ENCODE measurements at places on chromosomes 1 and 21.

- no peak for DNase-seq
Measured at GRCh38 chr1:214006845-214007244, 19.1 kb downstream of the PROX1 start.

GRCh38 chr1:90201467-90202358 lies 206.8 kb downstream of the ZNF326 start:
- DNase-seq = no peak

GRCh38 chr1:12475530-12475934 lies 142.5 kb downstream of the DHRS3 start:
- no peak for DNase-seq

DNA sequence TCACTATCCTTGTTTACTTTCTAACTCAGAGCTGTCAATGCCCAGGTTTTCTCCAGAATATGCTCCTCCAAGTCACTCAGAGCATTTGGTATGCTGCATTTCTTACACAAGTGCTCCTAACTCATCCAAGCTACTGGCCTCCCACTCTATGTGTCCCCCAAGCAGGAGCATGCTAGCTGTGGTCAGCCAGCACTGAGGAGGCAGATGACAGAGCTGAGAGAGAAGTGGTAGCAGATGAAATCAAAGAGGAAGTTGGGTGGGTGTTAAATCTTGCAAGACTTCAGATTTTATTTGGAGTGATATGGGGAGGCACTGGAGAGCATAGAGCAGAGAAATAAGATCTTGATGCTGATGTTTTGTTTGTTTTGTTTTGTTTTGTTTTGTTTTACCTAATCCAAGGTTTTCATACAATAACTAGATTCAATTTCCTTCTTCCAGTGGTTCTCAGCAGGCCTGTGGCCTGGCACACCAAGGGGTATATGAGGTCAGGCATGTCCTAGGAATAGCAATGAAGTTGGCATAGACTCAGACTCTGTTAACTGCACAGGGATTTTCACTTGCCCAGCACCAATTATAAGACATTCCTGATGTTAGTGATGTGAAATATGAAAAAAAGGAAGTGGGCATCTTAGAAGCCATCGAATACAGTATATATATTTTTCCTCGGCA lies 3.1 kb upstream of the PGBD5 start:
- DNase-seq = no peak

DNA sequence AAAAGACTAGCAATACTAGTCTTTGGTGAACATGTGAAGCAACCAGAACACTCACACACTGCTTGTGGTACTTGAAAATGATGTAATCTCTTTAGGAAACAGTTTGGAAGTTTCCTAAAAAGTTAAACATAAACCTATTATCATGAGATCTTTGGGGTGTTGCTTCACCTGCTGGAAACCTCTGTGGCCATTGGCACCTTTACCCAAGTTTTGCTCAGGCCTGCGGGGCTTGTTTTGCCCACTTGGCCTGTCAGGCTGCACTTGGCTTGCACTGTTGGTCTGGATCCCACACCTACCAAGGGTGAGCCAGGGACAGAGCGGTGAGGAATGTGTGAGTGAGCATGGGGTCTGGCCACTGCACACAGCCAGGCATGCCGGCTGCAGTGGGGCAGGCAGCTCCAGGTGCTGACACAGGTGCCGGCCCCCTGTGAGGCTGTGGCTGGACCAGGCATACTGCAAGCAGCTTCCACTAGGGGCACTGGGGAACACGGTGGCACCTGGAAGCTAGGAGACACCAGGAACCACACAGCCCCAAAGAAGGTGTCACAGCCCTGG lies 14.4 kb upstream of the FNBP1L start:
- no peak for DNase-seq

DNA sequence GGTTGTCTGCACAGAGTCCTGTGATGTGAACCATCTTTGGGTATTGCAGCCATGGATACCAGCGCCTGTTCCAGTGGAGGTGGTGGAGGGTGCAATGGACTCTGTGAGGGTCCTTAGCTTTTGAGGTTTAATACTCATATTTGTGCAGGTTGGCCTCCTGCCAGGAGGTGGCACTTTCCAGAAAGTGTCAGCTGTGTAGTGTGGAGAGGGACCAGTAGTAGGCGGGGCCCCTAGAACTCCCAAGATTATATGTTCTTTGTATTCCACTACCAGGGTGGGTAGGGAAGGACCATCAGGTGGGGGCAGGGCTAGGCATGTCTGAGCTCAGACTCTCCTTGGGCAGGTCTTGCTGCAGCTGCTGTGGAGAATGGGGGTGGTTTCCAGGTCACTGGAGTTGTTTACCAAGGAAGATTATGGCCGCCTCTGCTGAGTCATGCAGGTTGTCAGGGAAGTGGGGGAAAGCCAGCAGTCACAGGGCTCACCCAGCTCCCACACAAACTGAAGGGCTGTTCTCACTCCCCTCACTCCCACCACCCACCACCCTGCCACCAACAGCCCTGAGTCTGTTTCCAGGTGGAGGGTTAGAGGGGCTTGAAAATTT lies 31.2 kb upstream of the ZNF678 start:
- no peak for DNase-seq

- DNase-seq = no peak
Measured at GRCh38 chr1:177122461-177123251, 41.9 kb downstream of the ASTN1 start.

GRCh38 chr1:242586360-242586680 lies 61.8 kb upstream of the PLD5 start:
- DNase-seq = no peak

GRCh38 chr21:42991992-42992740 lies 17.8 kb downstream of the PKNOX1 start:
- DNase-seq = no peak

DNA sequence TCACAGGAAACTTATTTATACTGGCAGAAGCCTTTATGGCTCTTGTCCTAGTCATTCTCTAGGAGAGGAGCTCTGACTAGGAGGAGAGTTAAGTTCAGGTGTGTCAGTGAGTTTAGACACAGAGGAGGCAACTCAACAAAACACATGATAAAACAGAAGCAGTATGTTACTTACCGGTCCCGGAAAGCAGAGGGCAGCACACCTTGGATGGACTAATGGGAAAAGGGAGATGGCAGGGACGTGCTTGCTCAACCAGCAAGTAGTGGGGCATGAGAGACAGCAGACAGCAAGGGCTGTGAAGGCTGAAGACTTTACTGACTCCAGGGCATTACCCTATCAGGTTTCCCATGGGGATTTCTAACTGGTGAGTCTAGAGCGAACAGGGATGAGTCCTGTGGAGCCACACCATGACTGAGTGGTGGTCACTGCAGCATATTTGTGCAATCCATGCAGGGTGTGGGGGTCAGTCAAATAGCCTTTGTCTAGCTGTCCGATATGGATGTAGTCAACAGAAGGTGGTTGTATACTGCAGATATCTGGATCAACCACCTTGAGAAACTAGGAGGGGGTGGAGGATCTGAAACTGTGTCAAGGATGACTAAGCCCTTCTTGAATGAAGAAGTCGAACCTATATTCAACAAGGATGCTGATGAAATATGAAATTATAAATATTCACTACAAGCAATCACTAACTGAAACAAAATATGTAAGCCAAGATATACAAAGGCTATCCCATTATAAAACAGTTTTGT lies 596.3 kb upstream of the CHRM3 start:
- DNase-seq = no peak

GRCh38 chr21:34826836-34827235 lies 158.0 kb downstream of the CLIC6 start:
- no peak for DNase-seq

- no peak for DNase-seq
Measured at GRCh38 chr1:2628191-2628932, 4.5 kb downstream of the MMEL1 start.

DNA sequence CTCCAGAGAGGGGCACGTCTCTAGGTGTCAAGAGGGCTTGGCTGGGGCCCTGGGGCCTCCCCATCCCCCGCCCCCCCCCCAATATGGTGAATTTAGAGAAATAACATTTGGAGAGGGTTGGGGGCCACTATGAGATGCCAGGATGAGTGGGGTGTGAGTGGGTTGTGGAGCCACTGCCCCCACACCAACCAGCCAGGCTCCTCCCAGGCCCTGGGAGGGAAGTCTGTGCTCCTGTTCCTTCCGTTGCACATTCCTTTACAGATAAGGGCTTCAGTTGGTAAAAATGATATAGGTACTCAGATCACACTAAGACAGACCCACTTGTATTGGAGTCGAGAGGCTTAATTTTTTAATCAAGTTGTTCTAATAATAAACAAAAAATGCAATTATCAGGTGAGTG lies 585 bp upstream of the PLEKHA6 start:
- no peak for DNase-seq

GRCh38 chr1:230231774-230232145 lies 164.7 kb downstream of the GALNT2 start:
- no peak for DNase-seq

DNA sequence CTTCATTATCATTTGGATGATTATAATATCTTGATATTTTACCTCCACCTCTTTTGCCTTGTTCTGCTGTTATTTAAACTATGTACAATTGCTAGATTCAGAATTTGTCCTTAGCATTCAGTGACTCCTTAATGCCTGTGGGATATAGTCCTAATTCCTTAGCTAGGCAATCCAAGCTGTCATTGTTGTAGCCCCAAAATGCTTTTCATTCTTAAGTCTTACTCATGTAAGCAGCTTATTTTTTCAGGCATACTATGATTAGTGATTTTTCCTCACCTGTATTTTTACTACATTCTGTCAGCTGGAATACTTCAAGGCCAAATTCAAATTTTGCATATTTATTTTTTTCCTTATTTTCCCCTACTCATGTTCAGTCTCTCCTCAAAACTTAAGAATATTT lies 13.4 kb downstream of the PKN2 start:
- no peak for DNase-seq

GRCh38 chr21:17371450-17371849 lies 141.4 kb upstream of the CXADR start:
- DNase-seq = no peak

DNA sequence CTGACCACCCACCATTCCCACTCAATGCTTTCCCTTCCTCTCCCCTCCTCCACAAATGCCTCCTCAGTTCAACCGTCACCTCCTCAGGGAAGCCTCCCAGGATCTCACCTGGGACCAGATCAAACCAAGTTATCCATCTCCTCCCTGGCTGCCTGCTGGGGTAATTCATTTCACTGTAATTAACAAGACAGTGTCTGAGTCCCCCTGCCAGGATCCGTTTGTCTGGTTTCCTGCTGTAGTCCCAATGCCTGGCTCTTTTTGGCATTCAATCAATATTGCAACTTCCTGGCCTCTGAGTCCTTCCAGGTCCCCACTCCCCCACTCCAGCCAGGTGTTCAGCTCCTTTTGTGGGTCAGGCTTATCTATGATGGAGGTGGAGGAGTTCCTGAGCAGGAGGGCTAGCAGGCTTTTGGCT lies 687.7 kb downstream of the PTPRU start:
- DNase-seq = no peak

DNA sequence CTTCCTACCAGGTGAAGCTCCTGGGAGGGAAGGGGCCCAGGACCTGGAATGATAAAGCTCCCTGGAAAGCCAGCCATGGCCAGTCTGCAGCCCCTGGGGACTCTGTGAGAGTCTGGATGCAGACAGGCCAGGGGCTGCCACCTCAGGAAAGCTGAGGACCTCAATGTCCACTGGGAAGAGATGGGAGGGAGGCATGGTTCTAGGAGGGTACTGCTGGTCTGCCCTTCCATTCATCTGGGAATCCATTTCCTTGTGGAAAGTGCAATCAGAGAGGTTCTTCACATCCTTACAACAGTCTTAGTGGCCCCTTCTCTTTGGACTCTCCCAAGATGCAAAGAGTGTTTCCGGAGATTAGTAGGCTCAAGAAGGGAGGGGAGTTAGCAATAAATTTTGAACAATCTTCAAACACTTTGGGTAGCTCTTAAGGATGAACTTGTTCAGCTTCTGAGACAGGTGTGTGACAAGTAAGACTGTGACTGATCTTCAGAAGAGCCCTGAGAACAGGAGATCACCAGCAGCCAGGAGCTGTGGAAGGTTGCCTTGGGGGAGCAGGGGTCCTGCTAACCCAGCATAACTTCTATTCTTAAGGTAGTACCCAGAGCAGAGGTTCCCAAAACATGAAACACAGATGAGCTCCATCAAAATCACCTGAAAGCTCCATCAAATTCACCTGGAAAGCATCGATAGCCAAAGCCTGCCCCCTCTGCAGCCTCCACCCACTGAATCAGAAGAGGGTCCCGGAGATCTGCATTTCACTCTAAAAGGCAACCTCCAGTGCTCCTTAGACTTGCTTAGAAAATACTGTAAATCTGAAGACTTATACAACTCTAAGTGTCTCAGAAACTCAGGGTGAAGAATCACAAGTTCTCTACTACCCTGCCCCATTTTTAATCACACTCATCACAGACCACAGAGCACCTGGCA lies 616 bp upstream of the LAX1 start:
- DNase-seq = no peak

- no peak for DNase-seq
Measured at GRCh38 chr1:180000575-180000974, 46.0 kb downstream of the CEP350 start.

- DNase-seq = no peak
Measured at GRCh38 chr21:17128132-17128531, 384.7 kb upstream of the CXADR start.

- no peak for DNase-seq
Measured at GRCh38 chr1:119302011-119302410, 66.6 kb upstream of the HAO2 start.

- no peak for DNase-seq
Measured at GRCh38 chr1:42945164-42945563, 13.5 kb downstream of the SLC2A1 start.

Measured in posterior cingulate gyrus (tissue), 11 donors.